NCI-H2029 treated with DMSO at 0.1 percent for 48 hours (cell line): ENCODE measurements at places on chromosomes 13 and 19.

DNA sequence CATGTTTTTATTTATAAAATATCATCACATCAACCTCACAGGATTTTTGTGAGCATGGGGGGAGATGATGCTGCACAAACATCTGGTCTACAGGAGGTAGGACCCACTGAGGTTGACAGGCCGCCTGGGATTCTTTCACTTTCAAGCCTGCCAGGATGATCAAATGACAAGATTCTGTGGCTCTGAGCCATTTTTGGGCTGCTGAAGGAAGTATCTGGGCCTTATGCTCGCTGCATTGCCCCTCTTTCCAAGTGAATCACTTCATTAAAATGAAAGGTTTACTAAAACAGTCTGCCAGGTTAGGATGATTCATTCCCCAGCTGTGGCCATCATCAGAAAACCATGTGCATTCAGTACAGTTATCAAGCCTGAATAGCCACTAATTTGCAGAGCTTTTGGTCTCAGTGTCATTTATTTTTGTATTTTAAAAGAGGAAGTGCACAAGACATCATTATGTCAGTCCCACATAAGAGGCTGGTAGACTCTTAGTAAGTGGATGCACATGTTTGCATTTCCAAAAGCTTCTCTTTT is 34.4 kb downstream of the STARD13 start:
- no peak for DNase-seq

GRCh38 chr19:54803410-54803809 is at the start of gene KIR2DL4:
KIR2DL4 (plus strand) TSS chr19:54803610; CDS start chr19:54803652, 42 bp downstream.
- DNase-seq, result no peak

GRCh38 chr13:109785892-109786450 is 412 bp downstream of the IRS2 start:
- no peak for DNase-seq

- DNase-seq, result no peak
Observed at GRCh38 chr13:99415014-99415650, 86.1 kb upstream of the TM9SF2 start.

GRCh38 chr19:16303755-16304154 is 20.9 kb upstream of the KLF2 start:
- no peak for DNase-seq

DNA sequence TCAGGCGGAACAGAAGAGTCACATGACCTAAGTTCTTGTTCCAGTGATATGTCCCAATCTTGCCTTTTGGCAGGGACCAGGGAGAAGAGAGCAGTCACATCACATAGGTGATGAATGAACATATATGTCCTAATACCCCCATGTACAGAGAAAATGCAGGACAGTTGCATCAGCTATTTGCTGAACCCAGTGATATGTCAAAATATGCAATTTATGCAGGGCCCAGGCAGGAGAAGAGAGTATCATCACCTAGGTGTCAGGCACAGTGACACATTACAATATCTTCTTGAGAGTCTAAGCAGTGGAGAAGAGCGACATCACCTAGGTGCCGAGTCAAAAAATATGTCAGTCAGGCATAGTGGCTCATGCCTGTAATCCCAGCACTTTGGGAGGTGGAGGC is 139.9 kb downstream of the ZNF675 start:
- no peak for DNase-seq

- DNase-seq, result no peak
Observed at GRCh38 chr13:102354011-102354410, 47.8 kb downstream of the FGF14 start.

- DNase-seq, result peak; percentile 4
Observed at GRCh38 chr19:51158474-51159129, 16.5 kb downstream of the SIGLEC7 start.

- peak; percentile 59 for DNase-seq
Observed at GRCh38 chr13:49792550-49793324, at the start of gene KPNA3. KPNA3 (minus strand) TSS chr13:49792682; CDS start chr13:49792506, 176 bp downstream.

DNA sequence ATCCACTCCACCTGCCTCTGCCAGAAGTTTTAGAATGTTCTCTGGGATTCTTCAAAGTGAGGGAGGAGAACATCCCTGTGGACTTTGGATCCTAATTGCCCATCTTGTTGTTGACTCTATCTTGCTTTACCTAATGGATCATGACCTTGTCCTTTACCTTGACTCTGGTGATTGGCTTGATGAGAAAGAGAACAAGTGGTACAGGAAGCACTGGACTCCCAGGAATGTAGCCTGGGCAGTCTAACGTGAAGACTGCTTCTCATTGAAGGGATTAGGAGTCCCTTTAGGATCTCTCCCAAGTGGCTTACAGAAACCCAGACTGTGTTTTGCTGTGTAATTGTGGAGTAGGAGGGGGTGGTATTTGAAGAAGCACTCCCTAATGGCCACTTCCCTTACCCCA is 63.9 kb downstream of the SLC10A2 start:
- no peak for DNase-seq

GRCh38 chr13:112198396-112199010 is 131.6 kb downstream of the SOX1 start:
- DNase-seq, result no peak

DNA sequence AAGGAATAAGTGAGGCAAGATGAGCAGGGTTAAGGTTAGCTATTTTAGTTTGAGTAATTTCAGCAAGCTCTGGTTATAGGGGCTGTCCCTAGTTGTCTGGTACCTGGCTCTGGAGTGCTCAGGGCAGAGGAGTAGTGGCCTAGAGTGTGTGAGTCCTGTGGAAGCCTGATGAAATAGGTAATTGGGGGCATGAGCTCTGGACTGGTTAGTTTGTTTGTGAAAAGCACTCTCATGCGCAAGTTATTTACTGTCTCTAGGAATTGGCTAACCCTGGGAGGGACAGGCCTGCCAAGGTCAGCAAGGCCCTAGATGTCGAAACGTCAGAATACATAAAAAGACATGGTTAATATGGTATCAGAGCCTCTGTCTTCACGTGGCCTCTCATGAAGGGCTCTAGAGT is 900.1 kb downstream of the PCDH17 start:
- DNase-seq, result no peak

- no peak for DNase-seq
Observed at GRCh38 chr19:15248106-15248505, 15.9 kb upstream of the EPHX3 start.

- no peak for DNase-seq
Observed at GRCh38 chr19:58380037-58380661, 681 bp downstream of the ZNF837 start.

GRCh38 chr19:6500837-6501739 is 1.0 kb downstream of the TUBB4A start:
- DNase-seq, result no peak
